ENCODE measurements at places on chromosomes 6 and 20. TPM values are rescaled to one million over a fixed set of nuclear protein-coding genes. Genes with fewer than 3 reads are reported as not detected.

GRCh38 chr20:16555754-16556153 is 17.5 kb downstream of the KIF16B start:
- DNase-seq, result no peak

GRCh38 chr20:19511931-19512330 is 246.1 kb upstream of the RIN2 start:
- no peak for DNase-seq

RIPPLY2 gene
- total RNA-seq, result 12.9 TPM

STK4 gene
- total RNA-seq, result 56.6 TPM

DNA sequence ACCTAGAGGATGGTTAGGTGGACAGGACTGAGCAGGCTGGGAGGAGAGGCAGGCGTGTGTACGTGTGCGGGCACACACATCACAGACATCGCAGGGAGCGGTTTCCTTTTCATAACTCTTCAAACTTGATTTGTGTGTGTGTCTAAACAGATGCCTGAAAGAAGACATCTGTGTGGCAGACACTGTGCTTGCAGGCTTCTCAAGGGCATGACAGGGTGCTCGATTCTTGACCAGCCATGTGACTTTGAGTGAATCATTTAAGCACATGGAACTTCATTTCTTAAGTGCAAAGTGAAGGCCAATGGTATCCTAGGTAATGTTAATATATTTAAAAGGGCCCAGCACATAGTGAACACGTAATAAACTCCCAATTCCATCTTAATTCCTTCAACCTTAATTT is 186.5 kb downstream of the SCP2D1 start:
- DNase-seq, result no peak

GRCh38 chr6:119158057-119158848 is 79.8 kb upstream of the FAM184A start:
- DNase-seq, result peak; percentile 3

PLEKHG1 gene
- 7.3 TPM for total RNA-seq

SLC25A27 gene
- total RNA-seq, result 30.7 TPM

- no peak for DNase-seq
These were observed 76.4 kb downstream of the TMEM242 start for GRCh38 chr6:157246771-157247484.

- no peak for DNase-seq
These were observed 41.4 kb upstream of the BEND6 start for GRCh38 chr6:56913285-56914074.

GRCh38 chr6:45454008-45454911 is 76.5 kb upstream of the SUPT3H start:
- no peak for DNase-seq

DNA sequence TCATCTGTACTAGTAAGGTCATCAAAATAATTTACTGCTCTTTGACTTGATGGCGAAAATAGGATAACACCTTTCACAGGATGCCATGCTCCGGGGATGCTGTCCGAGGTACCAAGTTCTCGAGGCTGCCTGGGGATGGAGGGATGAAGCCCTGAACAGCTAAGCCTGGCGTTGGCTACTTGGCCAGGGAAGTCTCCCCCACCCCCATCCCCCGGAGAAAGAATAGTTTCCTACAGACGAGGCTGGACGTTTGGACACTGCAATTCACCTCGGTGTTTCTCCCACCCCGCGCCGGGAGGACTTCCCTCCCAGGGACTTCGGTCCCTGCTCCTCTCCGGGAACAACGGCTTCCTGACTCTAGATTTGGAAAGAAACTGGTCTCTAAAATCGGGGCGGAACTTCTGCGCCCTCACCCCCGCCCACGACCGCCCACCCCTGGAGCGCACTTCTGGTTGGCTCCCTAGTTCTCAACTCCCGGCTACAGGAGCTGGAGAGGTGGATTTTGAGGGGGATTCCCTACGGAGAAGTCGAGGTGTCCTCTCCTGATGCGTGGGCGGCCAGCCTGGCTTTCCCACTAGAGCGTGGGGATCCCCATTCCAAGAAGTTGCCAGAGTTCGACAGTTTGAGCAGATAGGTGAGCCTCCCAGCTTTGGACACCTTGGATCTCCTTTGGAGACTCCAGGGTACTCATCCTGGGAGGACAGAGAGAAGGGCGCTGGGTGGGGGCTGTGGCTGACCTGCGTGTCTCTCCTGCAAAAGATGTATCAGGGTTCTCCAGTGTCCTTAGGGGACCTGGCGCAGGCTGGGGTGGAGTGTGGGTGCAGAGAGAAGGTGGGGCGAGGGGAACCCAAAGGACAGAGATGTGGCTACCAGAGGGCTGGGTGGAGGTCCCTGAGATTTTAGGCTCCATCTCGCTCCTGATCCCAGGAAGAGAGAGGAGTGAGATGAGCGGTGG is 1.1 kb downstream of the PCSK2 start:
- peak; percentile 21 for DNase-seq

KIF13A gene
- 27.8 TPM for total RNA-seq

CD93 gene
- total RNA-seq, result 13.6 TPM

PLTP gene
- 19.0 TPM for total RNA-seq

- DNase-seq, result no peak
These were observed 27.8 kb downstream of the ASIP start for GRCh38 chr20:34268851-34269636.

GRCh38 chr20:40314278-40314677 is 374.8 kb downstream of the MAFB start:
- DNase-seq, result no peak

Data from occipital lobe (tissue), 3 donors.